ENCODE measurements at places on chromosomes 7 and 10.
A peak's percentile ranks its signal among the peaks of the same experiment; 100 is the strongest.

DNA sequence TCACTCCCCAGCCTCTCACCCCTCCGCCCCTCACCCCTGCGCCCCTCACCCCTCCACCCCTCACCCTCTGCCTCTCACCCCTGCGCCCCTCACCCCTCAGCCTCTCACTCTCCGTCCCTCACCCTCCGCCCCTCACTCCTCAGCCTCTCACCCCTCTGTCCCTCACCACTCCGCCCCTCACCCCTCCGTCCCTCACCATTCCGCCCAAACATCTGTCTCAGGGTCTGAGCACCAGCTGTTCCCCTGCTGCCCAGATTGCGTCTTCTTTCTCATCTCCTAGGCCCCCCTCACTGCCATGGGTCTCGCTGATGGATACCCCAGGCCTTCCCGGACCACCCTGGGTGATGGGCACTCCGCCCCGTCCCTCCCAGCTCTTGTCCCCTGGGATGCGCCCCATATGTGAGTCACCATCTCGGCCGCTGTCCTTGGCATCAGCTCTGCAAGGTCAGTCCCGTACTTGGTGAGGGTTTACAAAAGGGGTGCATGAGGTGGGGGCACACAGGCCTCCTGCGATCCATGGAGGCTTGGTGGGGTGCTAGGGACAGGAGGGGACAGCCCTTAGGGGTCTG, 65.4 kb upstream of the GNA12 start:
- no peak for DNase-seq

GRCh38 chr7:34675749-34676374, 17.8 kb downstream of the NPSR1 start:
- DNase-seq: peak; percentile 37

DNA sequence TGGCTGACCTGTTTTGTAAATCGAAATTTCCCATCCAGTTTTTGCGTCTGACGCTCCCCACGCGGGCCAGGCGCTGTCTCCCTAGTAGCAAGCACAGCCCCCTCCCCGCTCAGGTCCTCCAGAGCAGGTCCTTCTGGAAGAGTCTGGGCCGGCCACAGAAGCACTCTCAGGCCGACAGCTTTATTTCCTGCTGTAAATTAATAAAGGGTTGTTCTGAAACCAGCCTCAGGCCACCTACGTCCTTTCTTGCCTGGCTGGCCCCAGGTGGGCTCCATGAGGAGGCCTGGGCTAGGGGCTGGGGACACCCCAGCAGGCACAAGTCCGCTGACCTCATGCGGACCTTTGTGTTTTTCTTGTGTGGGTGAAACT, 35.2 kb downstream of the CAMK2B start:
- no peak for DNase-seq

DNA sequence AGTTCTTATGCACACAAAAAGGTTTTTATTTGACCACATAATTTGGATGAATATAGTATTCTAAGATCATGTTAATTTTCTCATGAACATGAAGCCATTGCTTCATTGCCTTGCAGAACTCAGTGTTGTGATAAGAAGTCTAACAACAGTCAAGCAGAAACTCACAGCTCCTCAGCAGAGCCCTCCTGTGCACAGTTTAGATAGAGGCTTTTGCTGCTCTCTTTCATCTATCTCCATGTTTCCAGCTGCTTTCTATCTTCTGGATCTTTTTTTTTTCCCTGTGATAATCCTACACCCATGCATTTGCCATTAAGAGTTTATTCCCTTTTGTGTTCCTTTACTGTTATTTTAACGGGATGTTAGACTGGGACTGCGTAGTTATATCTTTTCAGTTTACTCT, 557.7 kb upstream of the LRRTM3 start:
- no peak for DNase-seq

GRCh38 chr10:108244443-108245228, 1080.1 kb upstream of the SORCS1 start:
- no peak for DNase-seq

GRCh38 chr7:142301299-142301698, 43.4 kb upstream of the PRSS58 start:
- DNase-seq: no peak

GRCh38 chr10:36469585-36469984, 655.8 kb upstream of the ANKRD30A start:
- no peak for DNase-seq

DNA sequence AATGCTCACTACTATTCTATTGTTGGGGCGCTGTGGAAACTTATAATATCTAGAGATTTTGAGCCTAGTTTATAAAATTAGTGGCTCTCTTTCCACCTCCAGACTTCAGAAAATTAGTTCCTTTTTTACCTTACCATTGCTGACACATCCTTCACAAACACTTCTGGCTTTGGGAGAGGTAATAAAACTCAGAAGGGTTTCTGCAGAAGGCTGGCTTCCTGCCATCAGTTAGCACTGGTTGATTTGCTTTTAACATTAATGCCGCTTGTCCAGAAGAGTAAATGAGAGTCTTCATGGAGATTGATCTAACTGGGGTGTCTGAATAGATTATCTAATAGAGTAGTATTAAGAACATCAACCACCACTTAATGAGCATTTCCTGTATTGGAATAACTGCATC, 20.3 kb downstream of the ACSM6 start:
- DNase-seq: no peak

DNA sequence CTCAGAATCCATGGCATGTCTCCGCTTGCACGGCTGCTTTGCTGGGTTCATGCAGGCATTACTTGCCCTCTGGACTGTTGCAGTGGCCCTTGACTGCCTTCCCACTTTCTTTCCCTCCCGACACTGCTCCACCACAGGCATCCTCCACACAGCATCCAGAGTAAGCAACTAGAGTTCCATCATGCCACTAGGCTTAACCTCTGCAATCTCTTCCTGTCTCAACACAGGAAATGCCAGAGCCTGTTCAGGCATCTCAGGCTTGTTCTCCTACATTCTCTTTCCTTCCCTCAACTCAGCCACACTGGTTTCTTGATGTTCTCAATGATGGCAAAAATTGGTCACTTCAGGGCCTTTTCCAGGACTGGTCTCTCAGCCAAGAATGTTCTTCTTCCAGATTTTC, 284.5 kb upstream of the KLF6 start:
- DNase-seq: no peak

- DNase-seq: no peak
Observed at GRCh38 chr7:17855202-17855601, 85.1 kb downstream of the SNX13 start.

DNA sequence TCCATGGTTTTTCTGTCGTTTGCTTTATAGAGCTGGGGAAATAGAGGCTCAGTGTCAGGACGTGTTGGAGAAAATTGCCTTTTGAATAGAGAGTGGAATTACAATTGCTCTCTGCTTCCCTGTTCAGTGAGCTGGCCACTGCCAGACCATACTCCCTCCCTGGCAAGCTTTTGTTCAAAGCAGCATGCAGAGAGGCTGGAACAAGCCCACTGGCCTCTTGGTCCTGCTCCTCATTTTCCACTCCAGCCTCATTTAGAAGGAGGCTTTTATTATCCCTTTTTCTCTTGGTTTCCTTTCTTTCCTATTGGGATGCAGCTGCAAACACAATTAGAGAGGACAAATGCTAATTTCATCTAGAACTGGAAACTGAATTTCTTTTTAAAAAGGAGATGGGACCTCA, 302.2 kb upstream of the PODXL start:
- no peak for DNase-seq

DNA sequence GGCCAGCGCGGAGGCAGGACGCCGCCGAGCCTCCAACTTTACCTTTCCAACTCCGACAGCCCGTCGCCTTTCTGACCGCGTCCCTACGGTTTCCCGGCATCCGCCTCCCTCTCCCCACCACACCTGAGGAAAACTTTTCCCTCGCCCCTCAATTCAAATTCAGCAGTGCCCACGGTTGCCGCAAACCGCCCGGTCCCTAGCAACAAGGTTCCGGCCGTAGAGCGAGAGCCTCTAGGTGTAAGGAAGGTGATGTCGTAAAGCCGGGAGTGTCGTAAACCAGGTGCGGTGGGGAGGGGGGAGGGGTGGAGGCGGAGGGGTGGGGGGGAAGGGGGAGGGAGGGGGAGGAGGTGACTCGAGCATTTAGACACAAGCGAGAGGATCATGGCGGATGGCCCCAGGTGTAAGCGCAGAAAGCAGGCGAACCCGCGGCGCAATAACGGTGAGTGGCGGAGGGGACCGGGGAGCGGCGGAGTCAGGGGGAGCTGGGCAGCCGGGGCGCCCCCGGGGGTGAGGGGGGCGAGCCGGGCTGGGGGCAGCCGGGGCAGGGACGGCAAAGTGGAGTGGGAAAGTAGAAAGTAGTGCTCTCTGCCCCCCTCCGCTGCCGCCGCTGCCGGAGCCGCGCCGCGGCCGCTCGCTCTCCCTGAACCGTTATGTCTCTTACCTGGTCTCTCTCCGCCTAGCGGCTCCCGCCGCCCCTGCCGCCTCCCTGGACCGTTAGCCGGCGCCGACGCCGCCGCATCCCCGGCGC, at the start of gene ZEB1:
Gene ZEB1 (plus strand): TSS at position 363 of the 748 bp plus-strand sequence. CDS start 19 bp downstream, at position 382.
- peak; percentile 97 for DNase-seq

GRCh38 chr10:108375691-108376090, 1211.2 kb upstream of the SORCS1 start:
- no peak for DNase-seq

GRCh38 chr7:36966039-36966438, 241.7 kb upstream of the AOAH start:
- peak; percentile 43 for DNase-seq

- DNase-seq: no peak
Observed at GRCh38 chr10:93995598-93996271, 2.0 kb downstream of the PLCE1 start.

Measured in eye (tissue), 1 donor.